GM18507 (cell line): ENCODE measurements at places on chromosomes 16 and 17.

GRCh38 chr16:81774348-81774747 is 4.7 kb upstream of the PLCG2 start:
- no peak for DNase-seq

GRCh38 chr17:66776999-66777688 is 57.8 kb upstream of the CACNG5 start:
- no peak for DNase-seq

DNA sequence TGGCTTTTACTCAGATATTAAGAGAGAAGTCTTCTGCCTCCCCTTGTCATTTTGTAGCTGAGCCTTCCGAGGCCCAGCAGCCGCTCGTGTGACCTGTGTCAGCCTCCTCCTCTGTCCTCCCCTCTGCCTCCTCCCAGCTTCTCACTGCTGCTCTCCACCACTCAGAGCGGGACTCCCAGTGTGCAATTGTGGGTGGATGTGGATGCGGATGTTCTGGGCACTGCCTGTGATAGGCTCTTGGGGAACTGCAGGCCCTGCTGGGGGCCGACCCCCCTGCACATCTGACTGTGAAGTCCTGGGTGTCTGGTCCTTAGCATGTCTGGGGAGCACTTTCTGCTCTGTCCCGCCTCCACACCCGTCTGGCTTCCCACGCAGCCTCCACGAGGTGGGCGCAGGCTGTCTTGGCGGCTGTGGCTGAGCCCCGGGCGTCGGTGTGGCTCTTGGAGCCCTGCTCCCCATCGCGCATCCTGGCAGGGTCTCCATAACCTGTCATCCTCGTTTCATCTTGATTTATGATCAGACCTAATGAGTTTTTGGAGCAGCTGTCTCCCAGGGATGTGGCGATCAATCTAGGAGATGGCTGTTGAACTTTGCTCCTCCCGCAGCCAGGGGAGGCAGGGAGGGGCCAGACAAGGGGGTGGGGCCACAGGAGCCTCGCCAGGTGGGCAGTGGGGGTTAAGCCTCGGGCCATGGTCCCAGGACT is 28.1 kb downstream of the GRIN2C start:
- no peak for DNase-seq

DNA sequence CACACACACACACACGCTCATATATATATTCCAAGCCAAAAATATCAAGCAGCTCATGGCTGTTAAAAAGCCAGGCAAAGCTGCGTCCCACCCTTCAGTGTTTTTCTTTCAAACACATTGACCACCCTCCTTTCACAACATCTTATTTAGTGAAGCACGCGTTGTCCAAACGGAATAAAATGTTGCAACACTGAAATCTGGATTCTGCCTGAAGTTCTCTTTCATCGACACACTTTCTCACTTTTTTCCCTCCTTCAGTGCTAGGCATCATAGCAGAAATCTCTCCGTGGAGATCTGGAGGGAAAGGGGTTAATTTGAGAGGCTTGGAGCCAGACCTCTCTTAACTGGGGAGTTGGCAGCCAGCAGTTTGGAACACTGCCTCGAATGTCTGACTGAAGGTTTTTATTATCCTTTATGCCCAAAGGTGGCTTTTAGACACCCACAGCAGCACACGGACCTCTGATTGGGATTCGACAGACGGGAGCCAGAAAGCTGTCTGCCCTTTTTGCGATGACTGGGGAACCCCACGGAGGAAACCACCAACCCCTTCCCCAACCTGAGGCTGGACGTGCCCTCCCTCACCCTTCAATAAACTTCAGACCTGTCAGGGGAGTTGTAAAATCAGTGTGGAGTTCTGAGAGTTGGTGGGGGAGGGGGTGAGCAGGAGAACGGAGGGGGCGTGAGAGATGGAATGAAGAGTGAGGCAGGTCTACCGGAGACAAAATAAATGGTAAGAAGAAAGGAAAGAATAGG is 833.6 kb upstream of the SOX9 start:
- DNase-seq = no peak

DNA sequence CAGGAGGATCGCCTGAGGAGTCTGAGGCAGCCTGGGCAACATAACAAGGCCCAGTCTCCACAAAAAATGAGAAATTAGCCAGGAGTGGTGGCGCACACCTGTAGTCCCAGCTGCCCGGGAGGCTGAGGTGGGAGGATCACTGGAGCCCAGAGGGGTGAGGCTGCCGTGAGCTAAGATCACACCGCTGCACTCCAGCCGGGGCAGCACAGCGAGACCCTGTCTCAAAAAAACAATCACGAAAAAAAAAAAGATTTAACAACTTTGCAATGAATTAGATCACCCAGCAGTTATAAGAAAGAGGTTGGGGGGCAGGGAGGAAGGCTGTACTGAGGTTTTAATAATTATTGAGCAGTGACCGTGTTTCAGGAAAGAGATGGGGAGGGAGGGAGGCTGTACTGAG is 49.4 kb downstream of the RPH3AL start:
- no peak for DNase-seq

- no peak for DNase-seq
Observed at GRCh38 chr17:4970273-4970672, 2.7 kb upstream of the SPAG7 start.

GRCh38 chr17:59424331-59424730 is 92.9 kb downstream of the YPEL2 start:
- DNase-seq = no peak

GRCh38 chr16:8854298-8854948 is 14.4 kb downstream of the CARHSP1 start:
- DNase-seq = no peak

GRCh38 chr17:75371339-75371738 is 34.1 kb downstream of the GRB2 start:
- DNase-seq = no peak

DNA sequence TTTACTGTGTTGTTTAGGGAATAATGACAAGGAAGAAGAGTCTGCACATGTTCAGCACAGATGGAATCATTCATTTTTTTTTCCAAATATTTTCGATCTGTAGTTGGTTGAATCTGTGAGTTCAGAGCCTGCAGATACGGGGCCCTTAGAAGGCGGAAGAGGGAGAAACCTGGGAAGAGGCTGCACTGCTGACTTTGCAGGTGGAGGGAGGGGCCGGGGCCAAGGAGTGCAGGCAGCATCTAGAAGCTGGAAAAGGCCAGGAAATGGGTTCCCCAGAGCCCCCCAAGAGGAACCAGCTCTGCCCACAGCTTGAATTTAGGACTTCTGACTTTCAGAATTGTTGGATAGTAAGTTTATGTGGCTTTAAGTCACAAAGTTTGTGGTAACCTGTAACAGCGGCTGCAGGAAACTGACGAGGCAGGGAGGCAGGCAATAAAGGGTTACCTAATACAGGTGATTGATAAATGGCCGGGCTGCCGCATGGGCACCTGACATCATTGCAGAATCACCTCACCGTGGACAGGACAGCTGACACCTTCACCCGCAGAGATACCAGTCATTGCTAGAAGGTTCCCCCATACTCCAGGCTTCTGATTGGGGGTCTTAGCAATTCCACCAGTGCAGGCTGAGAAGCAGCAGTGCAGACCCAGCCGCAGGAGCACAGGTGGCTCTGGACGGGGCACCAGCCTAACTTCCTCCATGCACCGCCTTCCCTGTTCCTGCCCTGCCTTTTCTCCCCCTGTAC is 181.3 kb downstream of the IRF8 start:
- DNase-seq = no peak

GRCh38 chr16:85873153-85873552 is 25.8 kb upstream of the IRF8 start:
- DNase-seq = no peak

DNA sequence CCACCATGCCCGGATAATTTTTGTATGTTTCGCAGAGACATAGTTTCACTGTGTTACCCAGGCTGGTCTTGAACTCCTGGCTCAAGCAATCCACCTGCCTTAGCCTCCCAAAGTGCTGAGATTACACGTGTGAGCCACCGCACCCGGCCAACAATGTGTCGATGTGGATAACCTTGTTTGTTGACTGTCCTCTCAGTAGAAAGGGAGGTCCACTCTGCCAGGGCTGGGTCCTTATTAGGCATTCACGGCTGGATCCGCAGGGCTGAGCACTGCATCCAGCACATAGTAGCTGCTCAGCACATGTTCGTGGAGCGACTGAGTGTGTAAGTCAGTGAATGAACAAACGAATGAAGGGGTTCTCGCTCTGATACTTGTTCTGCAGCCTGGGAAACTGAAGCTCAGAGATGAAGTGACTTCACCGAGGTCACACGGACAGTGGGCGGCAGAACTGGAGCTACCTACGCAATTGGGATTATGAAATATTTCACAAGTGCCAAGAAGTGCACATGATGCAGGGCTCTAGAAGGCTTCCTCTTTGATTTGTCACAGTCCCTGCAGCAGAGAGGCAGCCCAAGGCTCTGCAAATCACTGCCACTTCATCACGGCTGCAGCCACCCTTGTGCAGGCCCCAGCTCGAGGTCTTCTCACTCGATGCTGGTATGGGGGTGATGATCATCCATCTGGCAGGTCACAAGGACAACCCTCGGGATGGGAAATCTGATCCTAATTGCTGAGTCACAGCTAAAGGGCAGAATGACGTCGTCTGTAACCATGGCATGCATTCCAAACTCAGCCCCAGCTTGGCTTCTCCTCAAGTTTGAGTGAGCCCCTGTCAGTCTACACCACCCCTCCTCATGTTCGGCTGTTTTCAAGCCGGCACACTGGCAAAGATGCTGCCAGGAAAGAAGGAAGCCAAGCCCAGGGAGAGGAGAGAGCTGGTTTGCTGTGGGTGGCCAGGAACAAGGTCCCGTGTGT is 28.0 kb upstream of the SNN start:
- DNase-seq = no peak

DNA sequence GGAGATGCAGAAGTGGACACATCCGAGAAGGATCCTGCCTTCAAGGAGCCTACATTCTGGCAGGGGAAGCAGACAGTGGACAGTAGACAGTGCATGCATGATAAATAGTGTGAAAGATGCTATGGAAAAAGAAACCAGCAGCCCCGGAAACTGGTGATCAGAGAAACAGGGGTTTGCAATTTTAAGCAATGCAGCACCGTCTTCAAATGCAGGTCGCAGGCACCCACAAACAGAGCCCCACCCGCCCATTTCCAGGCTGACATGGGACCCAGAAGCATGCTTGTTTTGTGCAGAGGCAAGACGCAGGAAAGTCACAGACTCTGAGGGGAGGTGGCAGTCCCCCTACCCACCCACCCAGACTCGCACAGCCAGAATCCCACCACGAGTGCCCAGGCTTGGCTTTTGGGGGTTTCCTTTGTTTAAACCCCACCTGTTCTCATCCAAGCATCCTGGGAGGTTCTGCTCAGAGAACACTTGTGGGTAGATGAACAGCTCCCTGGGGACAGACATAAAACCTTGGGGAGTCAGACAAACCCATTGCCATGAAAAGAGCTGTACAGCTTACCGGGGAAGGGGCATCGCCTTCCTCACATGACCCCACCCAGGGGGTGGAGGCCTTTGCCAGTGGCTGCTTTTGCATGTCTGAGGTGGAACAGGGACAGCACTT is 114.3 kb downstream of the MGAT5B start:
- DNase-seq = no peak

DNA sequence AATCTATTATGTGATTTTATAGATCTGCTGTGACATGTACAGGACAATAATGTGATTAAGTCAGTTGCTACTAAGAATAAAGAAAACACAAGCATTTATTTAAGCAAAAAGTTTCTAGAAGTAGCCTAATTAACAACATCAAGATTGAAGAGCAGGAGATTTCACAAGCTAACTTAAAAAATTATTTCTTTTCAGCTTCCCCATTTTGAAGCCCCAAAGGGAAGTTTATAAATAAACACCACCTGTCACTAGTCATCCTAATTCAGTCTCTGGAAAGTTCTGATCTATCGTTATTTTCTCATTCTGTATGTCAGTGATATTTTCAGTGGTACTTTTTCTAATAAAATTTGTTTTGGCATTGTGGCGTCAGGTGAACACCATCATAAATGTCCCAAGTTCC is 8.3 kb downstream of the CAPNS2 start:
- no peak for DNase-seq
